ENCODE measurements at places on chromosomes 1 and 21.

DNA sequence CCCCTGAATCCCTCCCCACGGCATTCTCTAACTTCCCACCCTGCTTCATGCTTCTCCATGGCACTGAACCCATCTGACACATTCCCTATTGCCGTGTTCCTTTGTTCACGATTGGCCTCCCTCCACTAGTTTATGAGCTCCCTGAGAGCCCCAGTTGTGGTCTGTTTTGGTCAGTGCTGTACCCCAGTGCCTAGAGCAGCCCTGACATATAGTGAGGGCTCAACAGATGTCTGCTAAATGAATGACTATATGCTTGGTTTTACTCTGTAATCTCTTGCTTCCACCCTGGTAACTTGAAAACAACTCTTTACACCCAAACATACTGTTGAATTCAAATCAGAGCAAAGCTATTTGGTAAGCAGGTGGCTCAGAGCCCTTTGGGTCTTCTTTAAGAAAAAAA lies 171.1 kb upstream of the EDN2 start:
- DNase-seq = no peak

DNA sequence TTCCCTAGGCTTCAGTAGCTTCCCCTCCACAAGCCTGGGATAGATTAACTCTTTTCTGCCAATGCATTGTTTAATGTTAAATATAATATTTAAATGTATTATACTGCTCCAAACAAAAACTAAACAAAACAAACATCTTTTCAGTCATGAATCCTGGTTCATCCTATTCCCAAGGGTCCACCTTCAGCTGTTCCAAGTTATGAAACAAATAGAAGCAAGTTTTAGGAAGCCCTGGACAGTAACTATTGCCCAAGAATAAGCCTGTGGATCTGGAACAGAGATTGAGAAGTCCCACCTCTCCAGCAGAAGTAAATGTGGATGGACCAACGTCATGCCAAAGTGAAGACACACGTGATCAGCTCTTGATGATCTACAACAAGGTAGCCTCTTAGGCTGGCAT lies 408.1 kb downstream of the SETD4 start:
- no peak for DNase-seq

- no peak for DNase-seq
Measured at GRCh38 chr1:8318436-8318835, 522 bp downstream of the SLC45A1 start.

DNA sequence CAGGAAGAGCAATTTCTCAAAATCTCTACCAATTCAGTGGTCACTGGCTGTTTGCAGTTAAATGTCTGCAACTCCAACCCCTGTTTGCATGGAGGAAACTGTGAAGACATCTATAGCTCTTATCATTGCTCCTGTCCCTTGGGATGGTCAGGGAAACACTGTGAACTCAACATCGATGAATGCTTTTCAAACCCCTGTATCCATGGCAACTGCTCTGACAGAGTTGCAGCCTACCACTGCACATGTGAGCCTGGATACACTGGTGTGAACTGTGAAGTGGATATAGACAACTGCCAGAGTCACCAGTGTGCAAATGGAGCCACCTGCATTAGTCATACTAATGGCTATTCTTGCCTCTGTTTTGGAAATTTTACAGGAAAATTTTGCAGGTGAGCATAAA lies 167.2 kb downstream of the CRB1 start:
- DNase-seq = no peak

All from stimulated activated CD4-positive, alpha-beta T cell treated with anti-CD3 and anti-CD28 coated beads, Interleukin-1b, Interleukin-23, amount 100 ng/mL, for 24 hours (primary cell).